ENCODE measurements at places on chromosomes 1 and 21.
A peak's percentile ranks its signal among the peaks of the same experiment; 100 is the strongest.

- DNase-seq: no peak
Measured at GRCh38 chr1:27878039-27878438, 5.7 kb downstream of the THEMIS2 start.

- peak; percentile 74 for DNase-seq
Measured at GRCh38 chr1:206864939-206865671, at the start of gene IL20. IL20 (plus strand) TSS chr1:206865623; CDS start chr1:206865853, 230 bp downstream.

GRCh38 chr1:172758259-172758658, 99.4 kb downstream of the FASLG start:
- DNase-seq: peak; percentile 40

- peak; percentile 37 for DNase-seq
Measured at GRCh38 chr1:21451212-21451611, 11.3 kb downstream of the NBPF3 start.

GRCh38 chr1:152191711-152192110, 32.3 kb downstream of the HRNR start:
- no peak for DNase-seq

- DNase-seq: no peak
Measured at GRCh38 chr1:178689769-178690168, 35.3 kb upstream of the RALGPS2 start.

GRCh38 chr1:198861636-198862035, 222.8 kb downstream of the PTPRC start:
- no peak for DNase-seq

DNA sequence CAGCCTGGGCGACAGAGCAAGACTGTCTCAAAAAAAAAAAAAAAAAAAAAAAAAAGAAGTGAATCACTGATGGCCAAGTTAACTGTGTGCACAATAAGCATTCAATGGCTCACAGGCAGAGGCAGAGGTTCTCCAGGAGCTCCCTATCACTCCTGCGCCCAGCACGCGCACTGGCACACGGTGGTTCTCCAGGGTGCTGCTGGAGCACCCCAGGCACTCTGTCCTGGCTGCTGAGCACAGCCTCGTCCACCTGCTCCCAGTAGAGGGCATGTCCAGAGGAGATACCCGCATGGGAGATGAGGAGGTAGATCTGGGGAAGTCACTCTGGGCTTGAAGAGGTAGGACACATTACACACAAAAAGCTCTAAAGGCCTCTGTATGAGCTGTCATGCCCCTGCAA, 21.5 kb upstream of the NUP133 start:
- no peak for DNase-seq

- no peak for DNase-seq
Measured at GRCh38 chr1:41530411-41530810, 45.9 kb upstream of the EDN2 start.

- DNase-seq: no peak
Measured at GRCh38 chr1:109470245-109470644, 3.9 kb downstream of the SYPL2 start.

DNA sequence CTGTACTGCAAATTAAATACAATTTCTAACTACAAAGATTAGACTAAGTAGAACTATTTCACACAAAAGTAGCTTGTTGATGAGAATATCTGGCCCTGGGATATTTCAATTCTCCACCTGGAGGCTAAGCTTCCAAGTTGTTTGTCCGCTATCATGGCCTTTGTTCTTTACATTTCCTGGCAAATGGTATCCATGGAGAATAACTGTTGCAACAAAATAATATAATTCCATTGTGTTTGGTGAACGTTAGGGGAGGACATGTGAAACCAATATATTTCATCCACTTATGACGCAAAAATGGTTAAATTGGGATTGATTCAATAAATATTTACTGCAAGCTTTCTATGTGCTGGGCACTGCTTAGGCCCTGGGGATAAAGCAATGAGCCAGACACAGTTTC, 565.4 kb downstream of the PTPRC start:
- no peak for DNase-seq

Data from kidney tubule cell (primary cell).